Natural killer cell (primary cell): ENCODE measurements at places on chromosomes 6 and 20. TPM values are rescaled to one million over a fixed set of nuclear protein-coding genes. Genes with fewer than 3 reads are reported as not detected.
A peak's percentile ranks its signal among the peaks of the same experiment; 100 is the strongest.

Gene LPA
- total RNA-seq: not detected

Gene PXDC1
- 0.28 TPM for total RNA-seq

Gene METTL24
- not detected for total RNA-seq

DNA sequence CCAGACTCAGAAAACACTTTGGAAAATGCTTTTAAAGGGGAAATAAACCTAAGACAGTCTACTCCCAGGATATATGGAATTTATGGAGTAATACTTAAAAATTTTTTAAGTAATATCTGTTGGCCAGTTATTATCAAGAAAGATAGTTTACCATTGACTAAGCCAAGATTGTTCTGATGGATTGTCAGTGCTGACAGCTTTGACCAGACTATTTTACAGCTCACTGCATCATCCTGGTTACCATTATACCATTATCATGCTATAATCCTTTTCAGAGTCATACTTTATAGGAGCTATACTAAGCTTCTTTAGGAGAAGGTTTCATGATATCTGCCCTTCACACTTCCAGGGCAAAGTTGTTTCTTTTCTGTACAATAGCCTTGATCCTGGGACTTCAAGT is 16.5 kb downstream of the GTF2H5 start:
- DNase-seq: no peak
- H3K27ac ChIP-seq: no peak overlapping the region
- no peaks in the 10 kb centered on the region for H3K27me3 ChIP-seq
- no peak overlapping the region for H3K4me3 ChIP-seq
- no peaks in the 10 kb centered on the region for H3K36me3 ChIP-seq
- peaks cover 4% of the 10 kb centered on the region for H3K4me1 ChIP-seq

- no peaks in the 10 kb centered on the region for H3K36me3 ChIP-seq
- no peaks in the 10 kb centered on the region for H3K4me1 ChIP-seq
- H3K4me3 ChIP-seq: no peak overlapping the region
- no peaks in the 10 kb centered on the region for H3K27me3 ChIP-seq
These were observed 85.8 kb downstream of the DZANK1 start for GRCh38 chr20:18380908-18381529.

- no peaks in the 10 kb centered on the region for H3K36me3 ChIP-seq
- no peaks in the 10 kb centered on the region for H3K27me3 ChIP-seq
- H3K4me3 ChIP-seq: no peak overlapping the region
- DNase-seq: no peak
These were observed 99.0 kb downstream of the CAP2 start for GRCh38 chr6:17492350-17492749.

DNA sequence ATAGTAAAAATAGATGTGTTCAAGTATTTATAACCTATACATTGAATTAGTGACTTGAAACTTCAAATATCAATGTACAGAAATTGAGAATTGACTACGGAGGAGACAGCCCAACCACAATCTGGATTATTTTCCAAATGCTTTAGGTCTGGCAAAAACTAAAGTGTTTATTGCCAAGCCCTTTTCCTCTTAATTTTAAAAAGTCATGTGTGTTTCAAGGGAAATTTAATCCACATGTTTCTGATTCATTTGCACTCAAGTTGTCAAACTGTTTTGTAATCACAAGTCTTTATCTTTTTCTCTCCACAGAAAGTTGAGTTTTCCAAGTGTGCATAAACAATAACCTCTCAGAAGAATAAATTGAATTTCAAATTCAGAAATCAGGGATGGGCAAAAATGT is 350.8 kb upstream of the RSPO3 start:
- no peak overlapping the region for H3K4me3 ChIP-seq
- no peaks in the 10 kb centered on the region for H3K4me1 ChIP-seq
- H3K27me3 ChIP-seq: no peaks in the 10 kb centered on the region
- H3K27ac ChIP-seq: no peak overlapping the region

DNA sequence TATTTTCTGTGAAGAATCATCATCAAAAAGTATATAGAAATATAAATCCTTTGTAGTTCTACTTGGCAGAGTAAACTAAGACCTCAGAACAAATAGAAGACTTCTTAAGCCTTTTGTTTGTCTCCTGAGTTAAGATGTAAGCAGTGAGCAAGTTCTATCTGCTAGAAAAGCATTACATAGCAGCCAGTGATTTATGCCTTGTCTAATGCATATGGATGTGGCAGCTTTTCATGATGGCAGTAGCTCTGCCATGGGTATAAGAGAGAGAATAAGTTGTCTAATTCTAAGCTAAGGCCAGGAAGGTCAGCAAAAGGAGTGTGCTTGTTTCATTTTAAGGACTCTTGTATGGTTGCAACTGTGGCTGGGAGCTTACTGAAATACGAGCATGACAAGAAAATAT is 920.2 kb downstream of the GRIK2 start:
- no peaks in the 10 kb centered on the region for H3K27me3 ChIP-seq
- DNase-seq: no peak
- no peaks in the 10 kb centered on the region for H3K4me1 ChIP-seq

- no peaks in the 10 kb centered on the region for H3K27me3 ChIP-seq
- H3K4me1 ChIP-seq: no peaks in the 10 kb centered on the region
- no peak overlapping the region for H3K4me3 ChIP-seq
- H3K36me3 ChIP-seq: no peaks in the 10 kb centered on the region
- H3K27ac ChIP-seq: no peak overlapping the region
These were observed 222.7 kb downstream of the EYA2 start for GRCh38 chr20:47117371-47117770.

DNA sequence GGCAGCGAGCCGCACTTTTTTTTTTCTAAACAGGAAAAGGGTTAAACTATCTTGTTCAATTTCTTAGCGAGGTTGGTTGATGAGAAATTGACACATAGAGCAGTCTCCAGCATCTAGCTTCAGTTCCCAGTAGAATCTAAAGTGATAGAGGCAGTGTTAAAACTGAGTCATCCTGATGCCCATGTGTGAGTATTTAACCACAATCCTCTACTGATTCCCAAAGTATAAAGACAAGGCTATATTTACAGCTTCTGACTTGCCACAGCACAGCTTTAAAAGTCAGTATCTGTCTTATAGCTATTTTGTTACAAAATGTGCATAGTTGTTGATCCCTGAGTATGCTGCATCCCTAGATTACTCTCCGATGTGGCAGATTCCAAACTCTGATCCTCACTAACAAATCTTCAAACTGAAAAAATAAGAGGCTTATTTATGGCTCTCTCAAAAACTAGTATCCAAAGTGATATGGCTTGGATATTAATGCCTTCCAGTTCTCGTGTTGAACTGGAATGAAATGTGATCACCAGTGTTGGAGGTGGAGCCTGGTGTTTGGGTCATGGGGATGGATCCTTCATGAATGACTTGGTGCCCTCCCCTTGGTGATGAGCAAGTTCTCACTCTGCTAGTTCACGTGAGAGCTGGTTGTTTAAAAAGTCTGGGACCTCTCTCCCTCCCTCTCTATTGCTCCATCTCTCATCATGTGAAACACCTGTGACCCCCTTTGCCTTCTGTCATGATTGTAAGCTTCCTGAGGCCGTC is 13.1 kb upstream of the POPDC3 start:
- H3K27me3 ChIP-seq: no peaks in the 10 kb centered on the region
- no peak overlapping the region for H3K27ac ChIP-seq
- no peak for DNase-seq
- H3K4me3 ChIP-seq: no peak overlapping the region
- H3K36me3 ChIP-seq: no peaks in the 10 kb centered on the region

GRCh38 chr6:15248451-15249370 is 2.8 kb downstream of the JARID2 start:
- peaks cover 34% of the 10 kb centered on the region for H3K4me1 ChIP-seq
- peak overlapping the region; percentile 79 for H3K4me3 ChIP-seq
- peak overlapping the region; percentile 96 for H3K27ac ChIP-seq
- H3K27me3 ChIP-seq: no peaks in the 10 kb centered on the region
- H3K36me3 ChIP-seq: no peaks in the 10 kb centered on the region
- peak; percentile 94 for DNase-seq

- H3K4me3 ChIP-seq: no peak overlapping the region
- H3K36me3 ChIP-seq: no peaks in the 10 kb centered on the region
- no peak overlapping the region for H3K27ac ChIP-seq
- H3K27me3 ChIP-seq: no peaks in the 10 kb centered on the region
These were observed 8.1 kb downstream of the BEND6 start for GRCh38 chr6:56963043-56963442.

DNA sequence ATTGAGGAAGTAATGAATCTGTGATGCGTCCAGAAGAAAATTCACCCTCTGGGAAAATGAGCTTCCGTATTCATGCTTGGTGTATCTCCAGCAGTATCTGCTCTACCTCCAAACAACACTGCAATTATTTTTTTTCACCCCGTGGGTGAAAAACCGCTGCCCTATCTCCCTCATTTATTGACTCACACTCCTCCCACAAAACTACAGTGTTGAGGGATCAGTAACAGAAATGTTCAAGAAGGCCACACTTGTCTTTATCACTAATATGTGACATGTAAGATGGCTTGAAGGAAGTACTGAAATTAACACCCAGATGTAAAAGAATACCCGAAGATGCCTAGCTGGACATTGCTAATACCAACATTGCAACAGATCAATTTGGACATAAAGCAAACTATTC is 4.9 kb upstream of the TBX18 start:
- DNase-seq: no peak
- H3K36me3 ChIP-seq: no peaks in the 10 kb centered on the region
- peaks cover 7% of the 10 kb centered on the region for H3K4me1 ChIP-seq
- H3K27me3 ChIP-seq: peaks cover 60% of the 10 kb centered on the region
- no peak overlapping the region for H3K27ac ChIP-seq

- no peaks in the 10 kb centered on the region for H3K27me3 ChIP-seq
- H3K4me3 ChIP-seq: no peak overlapping the region
- H3K27ac ChIP-seq: no peak overlapping the region
- no peaks in the 10 kb centered on the region for H3K36me3 ChIP-seq
- peaks cover 2% of the 10 kb centered on the region for H3K4me1 ChIP-seq
These were observed 13.5 kb upstream of the TRAM2 start for GRCh38 chr6:52590152-52590891.
